Activated CD8-positive, alpha-beta memory T cell treated with anti-CD3 and anti-CD28 coated beads, Interleukin-2, amount 50 U/mL, for 48 hours (primary cell): ENCODE measurements at places on chromosomes 1 and 21.
A peak's percentile ranks its signal among the peaks of the same experiment; 100 is the strongest.

DNA sequence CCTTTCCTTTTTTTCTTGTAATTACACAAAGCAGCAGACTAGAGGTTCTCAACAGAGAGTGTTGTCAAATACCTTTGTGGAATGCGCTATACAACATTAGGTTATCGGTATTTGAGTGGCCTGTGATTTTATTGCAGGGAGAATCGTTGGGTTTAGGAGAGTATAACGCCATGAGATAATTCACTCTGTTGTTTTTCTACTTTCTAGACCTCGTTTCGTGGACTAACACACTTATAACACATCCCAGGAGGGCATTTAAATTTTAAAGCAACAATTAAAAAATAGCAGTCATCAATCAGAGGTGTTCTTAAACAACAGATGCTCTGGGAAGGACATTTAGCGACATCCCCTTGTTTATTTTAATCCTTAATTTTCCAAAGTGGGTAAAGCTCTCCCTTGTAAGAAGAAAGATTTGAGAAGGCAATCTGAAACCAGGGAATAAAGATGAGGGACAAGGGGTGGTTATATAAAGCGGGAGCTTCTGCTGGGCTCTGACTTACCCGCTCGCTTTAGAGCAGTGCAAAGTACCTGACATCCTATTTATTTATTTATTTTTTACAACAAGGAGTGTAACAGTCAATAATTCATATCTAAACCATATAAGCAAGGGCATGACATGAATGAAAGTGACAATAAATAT is 4.9 kb downstream of the PBX1 start:
- DNase-seq: no peak

GRCh38 chr1:41474490-41475271 is 9.8 kb downstream of the EDN2 start:
- DNase-seq: no peak

DNA sequence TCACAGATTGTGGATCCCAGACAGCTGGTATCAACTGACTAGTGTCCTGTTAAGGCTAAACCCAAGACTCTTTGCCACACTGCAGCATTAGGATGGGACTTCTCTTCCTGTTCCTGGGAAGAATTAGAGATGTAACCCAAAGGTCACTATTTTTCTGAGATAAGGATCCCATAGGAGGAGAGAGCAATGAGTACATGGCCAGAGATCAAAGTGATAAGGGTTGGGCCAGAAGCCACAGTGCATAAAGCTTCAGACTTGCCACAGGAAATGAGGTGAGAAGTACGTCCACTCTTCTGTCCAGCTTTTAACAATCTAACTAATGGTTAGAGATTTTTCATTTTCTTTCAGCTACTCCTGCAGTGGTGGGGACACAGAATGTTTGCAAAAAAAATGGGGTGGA is at the start of gene HSD3B1:
Gene HSD3B1, plus strand, starts transcription at position 270 of the 400 bp plus-strand sequence. CDS start 267 bp downstream, outside the sequence.
- DNase-seq: no peak

- DNase-seq: no peak
Measured at GRCh38 chr1:201847150-201847549, 18.2 kb downstream of the IPO9 start.

- DNase-seq: no peak
Measured at GRCh38 chr21:41445465-41445862, 19.4 kb downstream of the MX1 start.

DNA sequence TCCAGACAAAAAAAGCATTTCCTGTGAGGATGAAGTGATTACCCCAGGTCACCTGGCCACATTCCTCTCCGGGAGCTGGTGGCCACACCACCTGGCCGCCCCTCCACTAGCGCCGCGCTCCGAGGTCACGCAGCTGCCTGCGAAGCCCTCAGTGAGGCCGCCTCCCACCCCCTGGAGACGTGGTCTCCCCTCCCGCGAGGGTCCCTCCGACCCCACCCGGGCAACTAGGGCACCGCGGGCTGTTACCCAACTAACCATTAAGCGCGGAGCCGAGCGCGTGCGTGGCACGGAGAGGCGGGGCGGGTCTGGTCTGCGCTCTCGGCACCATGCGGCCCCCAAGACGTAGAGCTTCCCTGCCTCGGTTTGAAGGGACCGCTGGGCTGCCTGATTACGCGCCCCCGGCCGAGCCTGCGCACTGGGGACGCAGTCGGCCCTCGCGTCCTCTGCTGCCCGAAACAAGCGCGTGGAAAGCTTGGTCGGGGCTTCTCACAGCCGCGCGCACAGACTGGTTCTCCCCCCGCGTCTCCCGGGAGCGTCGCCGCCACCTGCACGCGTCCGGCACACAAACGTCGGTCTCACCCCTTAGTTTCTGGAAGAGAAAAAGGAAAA is 106.5 kb downstream of the SLC16A1 start:
- DNase-seq: no peak

- DNase-seq: no peak
Measured at GRCh38 chr1:11455967-11456570, 22.9 kb upstream of the DISP3 start.

GRCh38 chr1:9235096-9235459 is 504 bp downstream of the H6PD start:
- peak; percentile 62 for DNase-seq

- no peak for DNase-seq
Measured at GRCh38 chr1:184002071-184002470, 35.5 kb downstream of the COLGALT2 start.

- no peak for DNase-seq
Measured at GRCh38 chr1:195577748-195578147, 1030.5 kb downstream of the KCNT2 start.

DNA sequence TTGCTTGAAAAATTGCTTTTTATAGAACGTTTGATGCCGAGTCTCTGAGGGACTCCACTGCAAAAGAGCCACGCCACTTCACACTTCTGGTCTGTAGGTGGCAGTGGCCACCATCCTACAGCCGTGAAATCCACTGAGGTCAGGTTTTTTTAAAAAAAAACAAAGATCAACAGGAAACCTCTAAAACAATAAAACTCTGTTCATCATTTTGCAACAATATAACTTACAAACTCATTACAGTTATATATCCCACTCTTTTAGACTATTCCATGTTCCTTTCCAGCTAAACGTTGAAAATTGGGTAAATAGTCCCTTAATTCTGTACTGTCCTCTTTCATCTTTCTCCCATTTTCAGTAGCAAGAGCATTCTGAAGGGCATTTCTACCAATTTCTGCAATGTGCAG is 64.6 kb upstream of the FMN2 start:
- no peak for DNase-seq

DNA sequence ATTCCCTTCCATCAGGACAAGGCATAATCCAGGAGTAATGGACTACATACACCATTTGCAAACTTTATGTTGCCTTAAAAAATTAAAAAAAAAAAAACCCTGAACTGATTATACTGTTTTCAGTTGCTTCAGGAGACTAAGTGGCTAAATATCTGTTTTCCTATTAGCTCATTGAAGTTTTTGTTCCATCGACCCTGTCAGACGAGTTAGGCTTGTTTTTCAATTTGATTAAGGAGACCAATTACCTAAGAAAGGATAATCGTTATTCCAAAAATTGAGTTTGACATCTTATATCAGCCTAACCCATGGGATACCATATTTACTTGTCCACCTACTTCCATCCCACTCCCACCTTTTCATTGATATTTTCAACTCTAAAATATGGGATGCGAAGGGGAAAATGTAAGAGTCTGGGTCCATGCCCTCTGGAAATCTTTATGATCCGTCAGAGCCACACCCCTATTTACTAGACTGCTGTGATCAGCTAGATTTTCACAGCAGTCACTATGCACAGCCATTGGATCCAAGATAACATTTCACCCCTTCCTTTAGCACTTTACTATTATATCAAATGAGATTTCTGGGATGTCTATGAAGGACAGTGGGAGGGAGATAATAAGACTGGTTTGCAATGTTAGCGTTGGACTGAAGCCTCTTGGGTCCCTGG is 41.0 kb downstream of the IL12RB2 start:
- DNase-seq: no peak

GRCh38 chr1:26826261-26827105 is at the start of gene ZDHHC18:
TSS of gene ZDHHC18 (plus strand) at chr1:26826688. CDS start at chr1:26826805, 117 bp downstream.
- peak; percentile 88 for DNase-seq

GRCh38 chr21:21039624-21040170 is 41.5 kb downstream of the NCAM2 start:
- no peak for DNase-seq

- DNase-seq: no peak
Measured at GRCh38 chr1:216937491-216937890, 214.3 kb upstream of the ESRRG start.

GRCh38 chr1:169565335-169566271 is 20.7 kb downstream of the F5 start:
- no peak for DNase-seq
